A549 (cell line): ENCODE measurements at places on chromosomes 4 and X.

GRCh38 chr4:93827272-93827947 is 1.1 kb upstream of the ATOH1 start:
- DNase-seq: no peak

- DNase-seq: no peak
Observed at GRCh38 chr4:53587135-53587534, 4.2 kb downstream of the LNX1 start.

DNA sequence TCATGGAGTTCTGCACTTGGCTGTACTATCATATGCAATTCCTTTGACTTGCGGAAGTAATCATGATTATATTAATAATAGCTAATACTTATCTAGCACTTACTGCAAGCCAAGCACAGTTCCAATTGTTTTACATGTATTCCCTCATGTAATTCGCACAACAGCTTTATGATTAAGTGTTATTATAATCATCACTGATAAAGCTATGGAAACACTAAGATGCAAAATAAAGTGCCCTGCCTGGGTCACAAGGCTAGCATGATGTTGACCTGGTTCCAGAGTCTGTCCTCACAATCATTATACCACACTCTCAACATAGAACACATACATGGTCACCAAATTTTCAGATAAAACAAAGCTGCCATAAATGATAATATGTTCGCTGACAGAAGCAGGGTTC is 234.6 kb downstream of the FMR1NB start:
- DNase-seq: no peak

DNA sequence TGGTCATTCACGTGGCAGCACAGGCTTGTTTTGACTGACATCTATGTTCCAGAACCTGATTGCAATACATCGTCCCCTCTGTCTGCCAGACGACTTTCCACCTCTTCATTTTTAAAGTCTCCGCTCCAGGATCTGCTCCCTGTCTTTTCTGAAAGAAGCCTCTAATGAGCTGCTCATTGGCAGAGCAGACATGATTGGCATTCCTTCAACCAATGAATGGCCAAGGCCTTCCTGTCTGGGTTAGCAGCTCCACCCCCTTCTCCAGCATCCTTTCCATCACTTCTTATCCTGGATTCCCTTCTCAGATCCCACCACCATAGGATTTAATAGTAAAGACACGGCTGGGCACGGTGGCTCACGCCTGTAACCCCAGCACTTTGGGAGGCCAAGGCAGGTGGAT is 202.7 kb upstream of the KLF3 start:
- DNase-seq: no peak

GRCh38 chr4:16722416-16722815 is 176.0 kb downstream of the LDB2 start:
- no peak for DNase-seq

DNA sequence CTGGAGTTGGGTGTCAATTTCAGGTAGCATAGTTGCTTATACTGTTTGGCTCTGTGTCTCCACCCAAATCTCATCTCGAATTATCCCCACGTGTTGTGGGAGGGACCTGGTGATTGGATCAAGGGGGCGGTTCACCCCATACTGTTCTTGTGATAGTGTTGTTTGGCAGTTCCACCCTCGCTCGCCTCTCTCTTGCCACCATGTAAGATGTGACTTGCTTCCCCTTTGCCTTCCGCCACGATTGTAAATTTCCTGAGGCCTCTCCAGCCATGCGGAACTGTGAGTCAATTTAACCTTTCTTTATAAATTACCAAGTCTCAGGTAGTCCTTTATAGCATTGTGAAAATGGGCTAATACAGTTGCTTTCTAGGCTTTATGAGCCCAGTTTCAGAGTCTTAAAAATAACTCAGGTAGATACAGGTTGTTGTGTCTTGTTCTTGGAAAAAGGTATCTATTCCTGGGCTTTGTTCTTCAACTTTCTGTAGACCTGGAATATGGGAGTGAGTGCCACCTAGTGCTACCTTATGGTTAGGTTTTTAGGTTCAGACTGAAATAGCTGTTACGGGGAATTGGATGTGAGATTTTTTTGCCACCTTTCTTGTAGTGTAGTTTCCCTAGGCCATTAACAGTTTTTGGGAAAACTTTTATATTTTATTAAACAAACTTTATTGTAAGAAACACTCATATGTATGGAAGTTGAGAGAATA is 15.6 kb downstream of the PGK1 start:
- DNase-seq: no peak

- peak; percentile 38 for DNase-seq
Observed at GRCh38 chr4:141654098-141654497, 17.7 kb downstream of the IL15 start.

DNA sequence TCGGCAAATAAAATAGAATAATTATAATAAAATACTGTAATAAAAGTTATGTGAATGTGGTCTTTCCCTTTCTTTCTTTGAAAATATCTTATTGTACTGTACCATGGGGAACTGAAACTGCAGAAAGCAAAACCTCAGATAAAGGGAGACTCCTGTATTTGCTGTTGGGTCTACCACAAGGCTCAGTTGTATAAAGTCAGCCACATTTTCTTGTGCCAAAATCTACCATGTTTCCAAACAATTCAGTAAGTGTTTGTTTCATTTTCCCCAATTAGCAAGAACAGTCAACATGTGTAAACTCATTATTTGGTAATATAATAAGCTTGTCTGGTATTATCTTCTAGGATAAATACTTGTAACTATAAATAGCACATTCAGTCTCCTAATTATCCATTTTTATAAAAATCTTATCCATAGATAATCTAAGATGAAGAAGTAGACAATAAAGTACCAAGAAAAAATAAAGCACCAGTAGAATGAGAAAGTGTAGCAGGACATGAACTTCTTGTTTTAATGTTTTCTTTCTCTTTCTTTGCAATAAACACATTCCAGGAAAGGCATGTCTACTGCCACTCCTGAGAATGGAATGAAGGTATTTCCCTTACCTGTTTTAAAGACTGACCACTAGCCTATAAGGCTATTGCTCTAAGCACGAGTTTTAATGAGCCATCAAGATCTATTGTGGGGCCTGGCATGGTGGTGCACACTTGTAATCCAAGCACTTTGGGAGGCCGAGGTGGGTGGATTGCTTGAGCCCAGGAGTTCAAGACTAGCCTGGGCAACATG is 15.0 kb upstream of the OTUD4 start:
- no peak for DNase-seq

- no peak for DNase-seq
Observed at GRCh38 chr4:39706741-39707511, 9.0 kb downstream of the UBE2K start.

GRCh38 chrX:10117864-10118377 is 38.9 kb upstream of the CLCN4 start:
- DNase-seq: no peak

GRCh38 chr4:113637823-113638561 is 123.5 kb downstream of the CAMK2D start:
- DNase-seq: no peak

- DNase-seq: no peak
Observed at GRCh38 chr4:137226221-137226620, 306.1 kb downstream of the PCDH18 start.

DNA sequence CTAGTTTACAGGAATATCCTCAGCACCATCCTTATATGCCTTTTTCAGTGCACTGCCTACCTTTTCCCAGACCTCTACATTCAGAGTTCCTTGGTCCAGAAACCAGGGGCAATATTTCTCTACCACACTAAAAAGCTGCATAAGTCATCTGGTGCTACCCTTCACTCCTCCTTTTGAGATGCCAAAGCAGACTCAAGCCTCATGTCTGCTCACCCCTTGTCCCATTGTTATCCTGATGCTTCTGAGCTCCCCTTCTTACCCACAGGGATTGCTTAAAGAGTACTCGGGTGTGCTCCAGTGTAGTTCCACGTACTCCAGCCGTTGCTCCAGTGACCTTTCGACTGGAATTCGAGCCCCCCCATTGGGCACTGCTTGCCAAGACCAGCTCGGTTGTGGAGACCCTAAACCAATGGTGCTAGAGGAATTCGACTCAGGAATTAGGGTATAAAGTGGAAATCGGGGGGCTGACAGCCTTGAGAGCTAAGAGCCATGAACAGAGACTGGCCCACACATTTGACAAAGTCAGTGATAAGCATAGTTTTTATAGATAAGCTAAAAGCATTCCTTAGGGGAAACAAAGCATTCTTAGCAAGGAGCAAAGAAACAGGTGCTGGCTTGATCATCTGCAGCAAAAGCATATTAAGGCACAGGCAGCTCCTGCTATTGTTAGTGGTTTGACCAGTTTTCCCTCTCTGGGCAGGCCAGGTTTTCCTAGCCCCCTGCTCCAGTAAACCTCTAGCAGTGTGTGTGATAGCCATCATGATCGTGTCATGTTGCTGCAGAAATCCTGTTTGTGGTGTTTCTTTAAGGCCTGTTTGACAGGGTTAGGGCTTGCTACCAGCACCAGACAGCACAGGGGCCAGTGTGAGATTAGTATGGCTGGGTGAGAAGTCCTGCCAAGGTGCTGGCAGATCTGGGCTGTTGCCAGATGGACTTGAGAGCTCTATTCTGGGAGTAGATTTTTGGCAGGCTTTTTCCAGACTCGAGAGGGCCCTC is 57.5 kb upstream of the WDR1 start:
- DNase-seq: no peak

DNA sequence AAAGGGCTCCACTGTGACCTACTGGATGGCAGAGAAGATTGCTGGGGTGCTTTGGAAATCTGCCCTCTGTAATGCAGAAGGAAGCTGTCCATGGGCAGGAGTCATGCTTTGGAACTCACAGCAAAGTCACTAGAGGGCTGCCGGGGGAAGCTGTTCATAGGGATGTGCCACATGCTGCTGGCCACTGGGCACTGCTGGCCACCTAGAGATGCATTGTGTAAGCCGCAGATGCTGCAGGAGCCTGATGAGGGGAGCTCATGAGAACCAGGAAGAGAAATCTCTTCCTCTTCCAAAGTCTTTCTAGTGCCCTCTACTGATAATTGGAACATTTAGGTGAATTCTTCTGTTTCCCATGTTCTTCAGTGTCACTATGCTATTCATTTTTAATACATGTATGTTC is 31.2 kb upstream of the UXT start:
- peak; percentile 8 for DNase-seq
